ENCODE measurements at places on chromosomes 7 and 10.
A peak's percentile ranks its signal among the peaks of the same experiment; 100 is the strongest.

GRCh38 chr7:42502022-42502421 lies 265.0 kb upstream of the GLI3 start:
- no peak for DNase-seq

GRCh38 chr10:120253131-120253530 lies 203.9 kb upstream of the PLPP4 start:
- no peak for DNase-seq

DNA sequence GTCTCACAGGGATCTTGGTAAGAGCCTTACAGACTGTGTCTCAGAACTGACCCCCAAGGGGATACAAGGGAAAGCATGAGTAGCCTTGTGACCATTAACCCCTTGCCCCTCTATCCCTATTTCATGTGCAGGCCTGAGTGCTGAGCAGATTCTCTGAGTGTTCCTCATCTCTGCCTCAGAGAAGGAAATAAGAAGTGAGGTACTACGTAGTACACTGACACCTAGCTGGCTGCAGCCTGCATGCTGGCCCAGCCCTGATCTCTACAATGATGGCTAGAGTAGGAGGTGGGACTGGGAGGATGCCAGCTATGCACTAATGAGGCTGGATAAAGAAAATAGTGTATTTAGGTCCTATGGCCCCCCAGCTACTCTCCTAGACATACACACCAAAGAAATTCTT lies 174.9 kb upstream of the HPS1 start:
- DNase-seq = no peak

- peak; percentile 9 for DNase-seq
Observed at GRCh38 chr10:131790021-131790420, 110.8 kb upstream of the PPP2R2D start.

DNA sequence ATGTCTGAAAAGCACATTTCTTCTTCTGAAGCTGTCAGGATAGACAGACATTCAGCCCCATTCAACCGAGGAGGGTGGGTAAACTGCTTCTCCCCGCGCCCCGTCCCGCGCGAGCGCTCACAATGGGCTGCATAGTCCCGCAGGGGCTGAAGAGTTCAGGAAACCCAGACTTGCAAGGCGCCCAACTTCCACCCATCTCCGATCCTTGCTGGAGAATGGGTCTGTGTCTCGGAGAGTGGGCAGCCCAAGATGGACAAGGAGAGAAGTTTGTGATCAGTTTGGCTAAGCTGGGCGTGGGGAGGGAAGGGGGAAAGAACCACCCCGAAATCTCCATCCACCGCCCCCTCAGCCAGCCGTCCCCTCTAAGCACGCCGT lies 686 bp downstream of the AASS start:
- DNase-seq = no peak

DNA sequence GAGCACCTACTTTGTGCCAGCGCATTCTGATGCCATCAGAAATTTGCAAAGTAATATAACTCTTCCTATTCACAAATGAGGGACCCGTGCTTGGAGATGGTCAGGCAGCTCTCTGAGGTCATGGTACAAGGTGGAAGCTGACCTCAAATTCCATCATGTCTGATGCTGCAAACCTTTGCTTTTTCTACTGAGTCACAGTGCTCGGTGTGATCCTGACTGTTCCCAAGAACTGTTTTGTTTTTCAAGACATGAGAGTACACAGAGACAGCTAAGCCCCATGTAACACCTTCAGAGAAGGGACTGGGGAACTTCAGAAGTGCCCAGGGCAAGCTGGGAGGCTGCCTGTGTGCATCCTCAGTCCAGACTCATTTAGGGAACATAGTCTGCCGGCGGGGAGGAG lies 111.3 kb downstream of the FRMD4A start:
- no peak for DNase-seq

GRCh38 chr7:110750931-110751605 lies 339.9 kb upstream of the LRRN3 start:
- no peak for DNase-seq

- DNase-seq = no peak
Observed at GRCh38 chr7:156194813-156195212, 382.6 kb upstream of the SHH start.

- peak; percentile 1 for DNase-seq
Observed at GRCh38 chr10:51892965-51893658, 193.7 kb upstream of the CSTF2T start.

DNA sequence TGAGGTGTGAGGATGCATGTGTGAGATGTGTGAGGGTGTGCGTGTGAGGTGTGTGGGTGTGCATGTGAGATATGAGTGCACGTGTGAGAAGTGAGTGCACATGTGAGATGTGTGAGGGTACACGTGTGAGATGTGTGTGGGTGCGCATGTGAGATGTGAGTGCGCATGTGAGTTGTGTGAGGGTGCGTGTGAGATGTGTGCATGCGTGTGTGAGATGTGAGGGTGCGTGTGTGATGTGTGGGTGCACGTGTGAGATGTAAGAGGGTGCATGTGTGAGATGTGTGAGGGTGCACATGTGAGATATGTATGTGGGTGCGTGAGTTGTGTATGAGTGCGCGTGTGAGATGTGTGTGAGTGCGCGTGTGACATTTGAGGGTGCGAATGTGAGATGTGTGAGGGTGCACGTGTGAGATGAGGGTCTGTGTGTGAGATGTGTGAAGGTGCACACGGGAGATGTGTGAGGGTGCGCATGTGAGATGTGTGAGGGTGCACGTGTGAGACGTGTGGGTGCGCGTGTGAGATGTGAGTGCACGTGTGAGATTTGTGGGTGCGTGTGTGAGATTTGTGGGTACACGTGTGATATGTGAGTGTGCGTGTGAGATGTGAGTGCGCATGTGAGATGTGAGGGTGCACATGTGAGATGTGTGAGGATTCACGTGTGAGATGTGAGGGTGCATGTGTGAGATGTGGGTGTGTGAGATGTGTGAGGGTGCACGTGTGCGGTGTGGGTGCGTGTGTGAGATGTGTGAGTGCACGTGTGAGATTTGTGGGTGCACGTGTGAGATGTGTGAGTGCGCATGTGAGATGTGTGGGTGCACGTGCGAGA lies 30.5 kb downstream of the PPIF start:
- DNase-seq = no peak

DNA sequence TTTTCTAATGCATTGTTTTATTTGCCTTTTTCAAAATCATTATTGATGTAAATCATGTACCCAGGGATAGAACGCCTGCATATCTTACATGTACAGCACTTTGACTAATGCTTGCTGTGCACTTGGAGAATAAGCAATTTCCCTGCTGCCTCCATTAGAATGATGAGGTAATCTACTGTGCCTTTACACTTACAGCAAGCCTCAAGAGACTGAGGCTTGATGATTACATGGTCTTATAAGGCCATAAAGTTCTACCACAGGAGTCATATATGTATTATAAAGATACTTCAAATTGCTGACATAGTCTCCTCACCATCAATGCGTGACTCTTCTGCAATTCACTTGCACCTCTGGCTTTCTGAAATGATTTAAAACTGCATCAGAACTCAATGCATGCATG lies 328.6 kb upstream of the HGF start:
- no peak for DNase-seq

DNA sequence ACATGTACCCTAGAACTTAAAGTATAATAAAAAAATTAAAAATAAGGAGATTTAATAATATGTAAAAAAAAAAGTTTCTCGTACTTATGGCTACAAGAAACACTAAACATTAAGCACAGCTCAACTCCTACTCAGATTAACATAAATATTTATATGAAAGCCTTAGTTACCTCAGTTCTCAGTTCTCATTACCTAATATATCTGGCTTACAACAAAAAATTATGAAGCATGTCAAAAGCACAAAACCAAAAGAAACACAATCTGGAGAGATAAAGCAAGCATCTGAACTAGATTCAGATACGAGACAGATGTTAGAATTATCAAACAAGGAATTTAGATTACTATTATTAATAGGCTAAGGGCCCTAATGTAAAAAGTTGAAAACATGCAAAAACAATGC lies 40.1 kb downstream of the RNF133 start:
- DNase-seq = no peak

GRCh38 chr7:25707768-25708620 lies 444.0 kb upstream of the NFE2L3 start:
- no peak for DNase-seq

DNA sequence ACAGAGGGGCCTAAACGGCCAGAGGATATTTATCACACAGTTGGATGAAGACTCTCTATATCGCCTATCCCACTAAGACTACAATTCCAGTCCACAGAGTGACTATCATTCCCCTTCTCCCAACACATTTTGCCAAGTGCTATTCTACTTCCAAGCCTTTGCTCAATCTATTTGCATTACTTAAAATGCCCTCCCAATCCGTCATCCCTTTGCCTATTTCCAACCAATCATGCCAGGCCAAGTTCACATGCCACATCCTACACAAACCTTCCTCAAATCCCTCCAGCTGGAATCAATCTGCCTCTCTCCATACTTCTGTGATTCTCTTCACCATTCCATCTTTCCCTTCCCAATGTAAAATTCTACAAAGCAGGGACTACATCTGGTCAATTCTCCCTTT lies 38.2 kb downstream of the SMURF1 start:
- DNase-seq = no peak

- no peak for DNase-seq
Observed at GRCh38 chr7:372932-373791, 83.2 kb downstream of the FOXL3 start.

DNA sequence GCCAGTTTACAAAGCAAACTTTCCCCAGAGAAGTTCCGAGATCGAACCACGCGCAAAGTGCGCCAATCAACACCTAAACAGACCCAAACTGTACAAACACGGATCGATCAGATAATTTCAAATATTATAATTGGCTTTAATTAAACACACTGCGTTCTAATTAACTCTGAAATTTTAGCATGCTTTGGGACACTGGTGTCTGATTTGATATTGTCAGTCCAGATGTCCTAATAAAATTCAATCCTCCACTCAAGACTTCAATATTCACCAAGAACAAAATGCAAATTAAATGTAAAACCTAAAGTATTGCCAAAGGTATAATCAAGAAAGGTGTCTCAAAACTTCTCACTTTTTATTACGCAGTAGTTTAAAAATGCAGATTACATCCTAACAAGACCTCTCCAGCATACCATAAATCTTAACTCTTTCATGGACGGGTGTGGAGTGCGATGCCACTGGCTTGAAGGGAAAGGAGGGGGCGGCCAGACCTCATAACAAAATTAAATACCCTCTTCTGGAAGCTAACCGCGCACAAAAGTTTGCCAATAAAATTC lies 5.9 kb upstream of the EBF3 start:
- no peak for DNase-seq

DNA sequence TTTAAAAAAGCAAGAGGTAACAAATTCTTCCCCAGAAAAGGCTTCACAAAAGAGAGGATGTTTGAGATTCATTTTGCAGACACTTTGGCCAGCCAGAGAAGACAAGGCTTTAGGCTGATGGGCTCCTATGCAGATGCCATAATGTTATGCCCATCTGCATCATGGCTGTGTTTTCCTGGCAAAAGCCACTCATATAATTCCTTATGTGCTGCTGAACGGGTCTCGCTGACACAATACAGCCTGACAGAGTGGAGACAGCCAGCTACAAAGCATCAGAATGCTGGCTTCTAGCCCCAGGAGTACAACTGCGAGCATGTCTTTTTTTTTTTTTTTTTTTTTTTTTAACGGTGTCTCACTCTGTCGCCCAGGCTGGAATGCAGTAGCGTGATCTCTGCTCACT lies 1157.4 kb upstream of the AUTS2 start:
- no peak for DNase-seq

GRCh38 chr10:117543225-117544003 lies 868 bp downstream of the EMX2 start:
- peak; percentile 26 for DNase-seq

GRCh38 chr7:136446751-136447150 lies 421.7 kb upstream of the CHRM2 start:
- no peak for DNase-seq

- DNase-seq = no peak
Observed at GRCh38 chr10:131872827-131873375, 27.9 kb upstream of the PPP2R2D start.

DNA sequence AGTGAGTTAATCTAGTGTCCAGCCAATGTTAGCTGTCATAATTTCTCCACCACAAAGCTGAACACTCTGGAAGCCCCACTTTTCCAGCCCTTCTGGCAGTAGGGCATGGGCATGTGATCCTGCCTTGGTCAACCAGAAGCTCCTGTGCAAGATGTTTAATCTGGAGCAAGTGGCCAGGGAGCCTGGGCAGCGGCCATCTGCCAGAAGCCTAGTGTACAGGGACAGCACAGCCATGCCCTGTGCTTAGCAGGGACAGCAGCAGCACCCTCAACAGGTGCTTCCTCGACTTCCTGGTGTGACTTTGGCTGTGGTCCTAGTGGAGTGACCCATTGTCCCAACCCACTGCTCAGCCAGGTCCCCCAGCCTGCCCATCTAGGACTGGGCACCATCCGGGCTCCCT lies 10.3 kb downstream of the RBP3 start:
- no peak for DNase-seq

DNA sequence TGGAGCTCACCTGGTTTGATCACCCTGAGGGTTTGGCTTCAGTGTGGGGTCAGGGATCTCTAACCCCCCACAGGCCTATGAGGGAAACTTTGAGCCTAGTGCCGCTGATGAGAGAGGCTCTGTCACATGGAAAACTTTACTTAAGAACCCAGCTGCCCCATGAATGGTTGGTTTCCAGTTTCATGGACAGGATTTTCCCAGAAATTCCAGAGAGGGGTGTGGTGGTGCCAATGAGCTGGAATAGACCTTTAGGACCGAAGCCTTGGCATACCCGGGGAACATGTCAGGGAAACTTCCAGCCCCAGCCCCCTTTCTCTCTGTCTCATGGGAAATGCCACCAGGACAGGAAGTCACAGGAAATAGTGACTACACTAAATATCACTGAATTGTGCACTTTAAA lies 36.9 kb downstream of the AKR1B1 start:
- DNase-seq = no peak

DNA sequence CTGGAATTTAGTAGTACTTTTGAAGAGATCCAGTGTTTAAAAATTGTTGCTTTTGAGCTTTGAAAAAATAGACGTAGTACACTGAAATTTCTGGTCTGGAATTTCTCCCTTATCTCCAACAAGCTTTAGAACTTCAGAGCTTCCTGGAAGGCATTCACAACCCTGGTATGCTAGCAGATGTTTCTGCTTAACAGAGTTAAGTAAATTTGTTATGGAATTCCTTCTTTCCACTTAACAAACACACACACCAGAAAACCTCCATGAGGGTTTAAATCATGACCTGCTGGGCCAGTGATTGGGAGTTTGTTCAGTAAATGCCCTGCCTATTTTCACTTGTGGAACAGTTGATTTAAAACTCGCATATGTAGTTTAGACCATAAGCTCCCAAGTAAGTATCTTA lies 13.7 kb downstream of the ASB15 start:
- DNase-seq = no peak

Data from activated CD4-positive, alpha-beta T cell treated with anti-CD3 and anti-CD28 coated beads, Interleukin-2, Interleukin-4, amounts not matched to agents 100 ng/mL and 50 ng/mL, durations not matched to agents 16 hours and 8 hours (primary cell).